Right forelimb (tissue), 1 donor: ENCODE measurements at places on chromosomes 4 and X.

GRCh38 chr4:88573276-88573980 is 18.9 kb upstream of the HERC3 start:
- no peak for DNase-seq

- no peak for DNase-seq
Observed at GRCh38 chrX:86946569-86946968, 571.0 kb upstream of the KLHL4 start.

- DNase-seq: no peak
Observed at GRCh38 chrX:50448565-50448964, 22.1 kb downstream of the DGKK start.

GRCh38 chr4:38141808-38142500 is 181.8 kb downstream of the PTTG2 start:
- DNase-seq: no peak

DNA sequence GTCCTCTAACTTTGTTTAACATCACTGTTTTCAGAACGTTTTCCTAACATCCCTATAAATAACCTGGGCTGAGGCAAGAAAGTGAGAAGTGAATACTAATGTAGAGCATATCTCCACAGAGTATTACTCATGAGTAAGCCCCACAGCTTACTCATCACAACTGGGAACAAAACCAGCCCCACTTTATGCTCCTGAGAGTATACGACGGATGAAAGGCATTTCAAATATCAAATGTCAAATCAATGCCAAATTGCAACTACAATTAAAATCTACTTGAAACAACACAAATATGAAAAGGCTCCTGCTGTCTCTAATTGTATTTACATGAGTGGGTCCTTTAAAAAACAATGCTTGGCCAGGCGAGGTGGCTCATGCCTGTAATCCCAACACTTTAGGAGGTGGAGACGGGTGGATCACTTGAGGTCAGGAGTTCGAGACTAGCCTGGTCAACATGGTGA is 41.2 kb downstream of the SH3RF1 start:
- DNase-seq: no peak

DNA sequence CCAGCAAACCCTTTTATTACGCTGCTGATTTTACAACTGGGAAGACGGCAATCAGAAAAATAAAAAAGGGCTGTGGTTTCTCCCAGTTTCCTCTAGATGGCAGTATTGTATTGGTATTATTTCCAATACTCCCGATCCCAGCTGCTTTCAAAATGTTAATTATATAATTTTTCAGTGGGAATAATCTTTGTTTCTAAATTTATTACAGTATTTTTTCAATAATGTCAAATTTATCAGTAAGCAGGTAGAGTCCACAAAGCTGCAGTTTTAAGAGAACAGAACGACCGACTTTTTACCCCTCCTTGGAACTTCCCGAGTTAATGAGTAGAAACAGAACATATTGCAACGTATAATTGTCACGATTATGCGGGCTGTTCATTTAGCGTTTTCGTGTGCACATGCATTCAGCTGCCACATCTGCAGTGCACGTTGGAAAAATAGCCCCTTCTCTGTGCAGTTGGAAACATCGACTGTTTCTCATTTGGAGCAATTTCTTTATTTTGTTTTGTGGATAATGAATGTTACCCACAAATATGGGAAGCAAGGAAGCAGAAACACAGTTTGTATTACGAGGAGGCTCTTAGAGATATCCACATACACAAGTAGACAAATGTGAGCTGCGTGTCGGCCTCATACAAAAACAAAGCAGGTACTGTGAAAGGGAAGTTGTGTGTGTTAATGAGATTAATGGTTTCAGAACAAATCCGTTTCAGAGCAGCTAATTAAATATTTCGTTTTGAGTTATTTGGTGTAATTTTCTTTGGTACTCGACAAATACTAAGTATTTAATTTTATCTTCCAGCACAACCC is 188.0 kb downstream of the STIM2 start:
- DNase-seq: no peak

GRCh38 chr4:160927311-160927710 is 1236.5 kb downstream of the FSTL5 start:
- no peak for DNase-seq

- DNase-seq: no peak
Observed at GRCh38 chr4:113824396-113824795, 62.9 kb upstream of the CAMK2D start.

GRCh38 chr4:134001057-134001456 is 200.5 kb downstream of the PABPC4L start:
- DNase-seq: no peak
